ENCODE measurements at places on chromosomes 1 and 21.

- no peak for DNase-seq
Observed at GRCh38 chr1:169024800-169025271, 81.7 kb upstream of the ATP1B1 start.

DNA sequence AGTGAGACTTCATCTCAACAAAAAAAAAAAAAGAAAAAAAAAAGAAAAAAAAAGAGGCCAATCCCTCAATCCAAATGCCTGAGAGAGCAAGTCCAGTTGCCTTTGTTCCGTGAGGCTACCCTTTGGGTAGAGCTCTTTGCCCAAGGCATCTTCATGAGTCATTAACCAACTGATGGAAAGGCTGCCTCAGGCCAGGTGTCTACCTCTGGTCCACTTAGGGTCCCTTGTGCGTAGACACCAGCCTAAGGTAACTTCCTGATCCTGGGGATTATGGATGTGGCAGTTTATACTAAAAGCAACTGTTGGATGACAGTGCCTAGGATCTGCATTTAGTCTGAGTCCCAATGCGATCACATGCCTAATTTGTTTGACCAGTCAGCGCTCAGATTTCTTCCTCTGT is 20.7 kb upstream of the ZNF326 start:
- no peak for DNase-seq

DNA sequence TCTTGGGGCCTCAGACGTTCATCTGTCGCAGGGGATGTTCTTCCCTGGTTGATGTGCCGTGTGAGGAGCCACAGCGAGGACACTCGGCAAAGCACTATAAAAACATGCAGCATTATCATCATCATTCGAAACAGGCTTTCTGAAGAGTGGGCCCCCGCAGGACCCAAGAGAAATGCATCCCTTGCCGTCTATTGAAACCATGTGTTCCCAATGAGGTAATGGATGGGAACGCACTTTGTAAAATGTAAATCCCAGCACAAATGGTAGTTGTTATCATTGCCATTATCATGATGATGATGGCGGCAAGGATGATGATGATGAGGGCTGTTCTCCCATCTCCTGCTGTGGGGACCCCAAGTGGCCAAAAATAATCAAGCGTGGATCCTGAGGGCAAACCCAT is 76.8 kb downstream of the GLIS1 start:
- no peak for DNase-seq

- no peak for DNase-seq
Observed at GRCh38 chr1:68204977-68205630, 27.2 kb downstream of the WLS start.

DNA sequence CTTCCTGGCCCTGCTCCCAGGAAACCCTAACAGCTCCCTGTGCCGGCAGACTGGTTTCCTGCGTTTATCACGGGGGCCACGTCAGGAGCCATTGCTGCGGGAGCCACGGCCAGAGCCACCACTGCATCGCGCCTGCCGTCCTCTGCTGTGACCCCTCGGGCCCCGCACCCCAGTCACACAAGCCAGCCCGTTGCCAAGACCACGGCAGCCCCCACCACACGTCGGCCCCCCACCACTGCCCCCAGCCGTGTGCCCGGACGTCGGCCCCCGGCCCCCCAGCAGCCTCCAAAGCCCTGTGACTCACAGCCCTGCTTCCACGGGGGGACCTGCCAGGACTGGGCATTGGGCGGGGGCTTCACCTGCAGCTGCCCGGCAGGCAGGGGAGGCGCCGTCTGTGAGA is 26.1 kb downstream of the RNF223 start:
- no peak for DNase-seq

DNA sequence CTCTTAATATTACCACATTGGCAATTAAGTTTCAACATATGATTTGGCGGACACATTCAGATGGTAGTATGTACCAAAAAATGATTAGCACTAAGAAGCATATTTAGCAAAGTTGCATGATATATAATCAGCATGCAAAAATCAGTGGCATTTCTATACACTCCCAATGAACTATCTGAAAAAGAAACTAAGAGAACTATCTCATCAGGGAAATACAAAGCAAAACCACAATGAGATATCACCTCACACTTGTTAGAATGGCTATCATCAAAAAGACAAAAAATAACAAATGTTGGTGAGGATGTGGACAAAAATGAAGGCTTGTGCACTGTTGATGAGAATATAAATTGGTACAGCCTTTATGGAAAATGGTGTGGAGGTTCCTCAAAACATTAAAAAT is 31.4 kb upstream of the DENND1B start:
- no peak for DNase-seq

- peak; percentile 44 for DNase-seq
Observed at GRCh38 chr1:195981448-195982139, 626.6 kb downstream of the KCNT2 start.

- peak; percentile 62 for DNase-seq
Observed at GRCh38 chr1:205588636-205589035, 43.2 kb downstream of the ELK4 start.

DNA sequence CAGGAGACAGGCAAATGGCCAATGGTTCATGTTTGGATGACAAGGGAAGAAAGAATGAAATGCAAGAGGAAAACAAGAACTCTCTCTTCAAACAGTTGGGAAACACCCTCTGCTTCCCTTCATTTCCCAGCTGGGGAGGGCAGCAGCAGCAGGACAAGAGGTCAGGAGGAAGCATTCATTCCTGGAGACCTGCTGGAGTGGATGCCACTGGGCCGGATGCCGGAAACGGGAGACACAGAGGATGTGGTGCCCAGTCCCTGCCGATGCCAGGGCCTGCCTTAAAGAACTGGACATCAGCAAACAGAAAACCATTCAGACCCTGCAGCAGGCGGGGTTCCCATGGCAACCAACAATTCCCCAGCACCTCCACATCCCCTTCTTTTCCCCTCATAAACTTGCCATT is 102.3 kb upstream of the ZNF648 start:
- DNase-seq: peak; percentile 29

GRCh38 chr1:36174713-36175112 is 18.8 kb downstream of the MAP7D1 start:
- no peak for DNase-seq

DNA sequence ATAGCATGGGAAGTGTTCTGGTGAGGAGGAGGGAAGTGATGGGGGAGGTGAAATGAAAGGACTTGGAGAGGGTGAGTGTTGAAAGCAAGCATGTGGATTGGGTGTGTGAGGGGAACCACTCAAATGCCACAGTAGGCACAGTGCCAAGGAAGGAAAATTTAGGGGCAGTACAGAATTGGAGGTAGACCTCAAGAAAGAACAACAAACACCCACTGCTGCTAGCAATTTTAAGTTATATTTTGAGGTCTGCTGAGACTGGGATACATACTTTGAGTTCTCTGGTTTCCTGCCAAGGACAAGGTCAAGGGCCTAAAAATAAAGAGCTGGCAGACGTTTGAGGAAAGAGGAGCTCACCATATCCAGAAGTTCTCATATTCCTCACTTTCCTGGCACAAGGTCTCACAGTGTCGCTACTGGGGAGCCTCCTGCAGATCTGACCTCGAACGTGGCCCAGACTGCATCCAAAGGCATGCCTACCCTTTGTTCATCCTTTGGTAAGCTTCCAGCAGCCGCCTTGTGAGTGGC is 104.0 kb downstream of the BRINP2 start:
- peak; percentile 84 for DNase-seq

DNA sequence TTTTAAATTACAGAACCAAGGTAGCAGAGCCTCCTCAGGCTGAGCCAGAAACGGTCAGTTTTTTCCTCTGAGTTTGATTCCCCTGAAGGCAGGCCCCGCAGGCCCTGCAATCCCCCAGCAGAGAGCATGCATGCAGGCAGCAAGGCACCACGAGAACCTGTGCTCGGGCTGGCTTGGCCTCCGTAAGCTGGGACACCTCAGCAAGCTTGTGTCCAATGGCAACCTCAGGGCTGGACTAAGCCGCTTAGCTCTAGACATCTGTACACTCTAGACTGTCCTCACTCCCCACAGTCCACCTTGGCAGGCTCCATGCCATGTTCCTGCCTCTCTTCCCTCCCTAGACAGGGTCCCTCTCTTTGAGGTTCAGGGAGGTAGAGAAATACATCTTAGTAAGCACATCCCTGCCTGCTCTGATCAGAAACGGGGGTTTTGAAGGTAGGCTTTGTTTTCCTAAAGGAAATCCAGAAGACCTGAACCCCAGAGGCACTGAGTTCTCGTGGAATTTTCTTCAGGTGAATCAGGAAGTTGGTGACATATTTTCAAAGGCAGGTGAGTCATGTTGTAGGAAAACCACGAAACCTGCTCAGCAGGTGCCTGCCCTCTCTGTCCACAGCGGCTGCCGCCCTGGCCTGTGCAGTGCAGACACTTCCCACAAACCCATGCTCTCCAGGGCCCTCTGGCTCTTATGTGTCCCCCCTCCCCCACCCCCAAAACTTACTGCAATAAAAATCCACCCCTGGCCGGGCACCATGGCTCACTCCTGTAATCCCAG is 7.0 kb downstream of the TMEM63A start:
- DNase-seq: no peak

DNA sequence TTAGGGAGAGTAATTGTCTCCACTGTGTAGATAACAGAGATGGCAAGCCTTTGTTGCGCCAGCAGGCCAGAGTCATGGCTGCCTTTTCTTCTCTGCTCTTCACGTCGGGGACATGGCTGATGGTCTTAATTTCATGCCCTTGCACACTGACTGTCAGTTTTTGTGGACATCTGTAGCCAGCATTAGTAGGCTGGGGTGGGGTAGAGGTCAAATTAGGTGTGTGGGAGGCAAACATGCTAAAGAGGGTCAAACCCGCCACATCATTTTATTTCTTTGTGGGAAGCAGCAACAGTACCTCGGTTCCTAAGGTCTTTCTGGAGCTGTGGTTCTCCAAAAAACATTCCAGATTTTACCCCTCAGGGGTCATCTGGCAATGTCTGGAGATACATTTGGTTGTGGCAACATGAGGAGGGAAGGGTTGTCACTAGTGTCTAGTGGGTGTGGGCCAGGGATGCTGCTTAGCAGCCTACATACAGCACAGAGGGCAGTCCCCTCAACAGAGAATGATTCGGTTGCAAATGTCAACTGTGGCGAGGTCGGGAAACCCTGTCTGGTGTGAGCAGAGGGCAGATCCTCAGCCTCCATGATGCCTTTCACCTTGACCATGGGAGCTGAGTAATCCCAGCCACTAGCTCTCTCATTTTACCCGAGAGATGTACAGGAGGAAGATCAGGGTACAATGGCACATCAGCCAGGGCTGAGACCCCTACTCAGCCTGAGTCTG is 14.7 kb downstream of the RUNX1 start:
- no peak for DNase-seq

- peak; percentile 83 for DNase-seq
Observed at GRCh38 chr21:38920631-38921398, 115.1 kb downstream of the ETS2 start.

- DNase-seq: no peak
Observed at GRCh38 chr1:110872745-110873720, at the start of gene CD53. TSS of gene CD53 (plus strand) at chr1:110873148. CDS start at chr1:110891409, 18,261 bp downstream.

GRCh38 chr1:9593492-9594465 is 5.1 kb downstream of the TMEM201 start:
- DNase-seq: peak; percentile 85

DNA sequence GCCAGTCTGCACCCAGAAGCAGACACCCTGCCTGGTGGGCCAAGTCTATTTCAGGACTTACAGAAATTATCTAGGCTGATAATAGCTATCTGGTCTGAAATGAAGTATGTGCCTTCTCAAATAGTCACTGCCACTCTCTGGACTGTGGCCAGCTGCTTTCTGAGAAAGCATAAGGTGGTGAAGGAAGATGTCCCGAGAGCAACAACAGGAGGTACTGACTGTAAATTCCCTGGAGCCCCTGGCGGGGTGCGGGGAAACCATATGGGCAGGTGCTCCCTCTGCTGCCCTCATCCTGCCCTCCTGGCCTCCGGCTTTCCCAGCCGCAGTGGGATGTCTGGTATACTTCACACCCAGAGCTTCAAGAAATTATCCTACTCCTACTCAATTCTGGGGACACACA is 86.8 kb downstream of the TGFBR3 start:
- DNase-seq: no peak

DNA sequence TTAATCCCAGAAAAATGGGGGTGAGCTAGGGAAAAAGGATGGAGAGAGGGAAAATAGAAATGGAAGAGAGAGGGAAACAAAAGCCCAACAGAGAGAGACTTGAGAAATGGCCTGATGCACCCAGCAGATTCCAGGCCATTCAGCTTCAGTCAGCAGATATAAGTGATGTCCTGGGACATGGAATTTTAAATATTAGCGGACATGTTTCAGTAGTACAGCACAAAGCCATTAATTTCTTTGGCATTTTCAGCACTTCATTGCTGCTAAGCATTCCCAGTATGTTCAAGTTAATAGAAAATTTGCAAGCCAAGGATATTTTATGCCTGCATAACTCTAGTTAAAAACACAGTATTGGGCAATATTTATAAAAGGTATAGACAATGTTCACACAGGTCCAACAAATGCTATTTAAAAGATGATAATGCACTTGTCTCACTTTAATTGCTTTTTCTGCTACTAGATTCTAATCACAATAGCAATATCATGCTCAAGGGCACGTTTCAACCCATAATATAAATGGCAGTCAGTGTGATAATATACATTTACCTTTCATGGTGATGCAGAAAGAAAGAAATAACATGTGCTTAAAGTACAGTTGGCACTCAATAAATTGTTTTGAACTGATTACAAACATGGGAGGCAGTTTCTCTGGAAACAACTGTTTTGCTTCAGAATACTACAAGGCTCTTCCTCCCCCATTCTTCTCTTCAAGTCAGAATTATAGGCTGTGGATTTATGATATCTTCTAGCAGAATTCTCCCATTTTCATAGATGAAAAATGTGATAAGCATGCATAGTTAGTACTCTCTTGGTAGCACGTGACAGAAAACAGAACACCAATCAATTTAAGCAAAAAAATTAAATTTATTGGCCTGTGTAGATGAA is 108.1 kb upstream of the MAGI3 start:
- no peak for DNase-seq
